ENCODE measurements at places on chromosomes 7 and 10. TPM values are rescaled to one million over a fixed set of nuclear protein-coding genes. Genes with fewer than 3 reads are reported as not detected.

DNA sequence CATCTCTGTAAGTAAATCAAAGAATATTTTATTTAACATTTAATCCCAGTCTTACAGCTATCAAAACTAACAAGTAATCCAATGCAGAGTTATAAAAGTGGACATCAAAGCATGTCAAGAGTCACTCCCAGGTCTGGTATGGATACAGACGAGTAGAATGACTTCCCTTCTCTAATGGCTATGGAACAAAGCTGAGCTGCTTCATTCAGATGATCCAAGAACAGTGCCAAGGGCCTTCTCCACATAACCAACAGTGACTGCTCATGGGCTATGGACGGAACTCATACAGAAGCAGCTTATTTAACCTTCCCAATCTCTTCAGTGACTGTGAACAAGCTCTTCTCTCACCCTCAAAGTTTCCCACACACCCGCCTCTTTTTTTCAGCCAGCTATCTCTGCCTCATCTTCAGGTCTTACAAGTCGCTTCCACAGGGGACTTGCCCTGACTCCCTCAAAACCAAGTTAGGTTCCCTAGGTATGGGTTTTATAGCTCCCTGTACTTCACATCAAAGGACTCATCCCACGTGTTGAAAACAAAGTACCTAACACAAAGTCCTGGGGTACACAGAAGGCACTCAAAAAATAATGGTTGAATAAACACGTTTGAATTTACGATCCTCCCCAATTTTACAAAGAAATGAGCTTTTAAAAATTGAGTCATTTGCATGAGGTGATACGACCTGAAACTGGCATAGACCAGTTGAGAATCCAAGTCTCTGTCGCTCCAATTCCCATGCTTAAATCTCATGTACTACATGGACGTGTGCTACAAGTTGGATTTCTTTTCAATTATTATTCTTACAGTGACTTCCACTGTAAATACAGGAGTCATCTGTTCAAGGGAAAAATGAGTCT is 3.1 kb downstream of the USP6NL start:
- DNase-seq = no peak

DNA sequence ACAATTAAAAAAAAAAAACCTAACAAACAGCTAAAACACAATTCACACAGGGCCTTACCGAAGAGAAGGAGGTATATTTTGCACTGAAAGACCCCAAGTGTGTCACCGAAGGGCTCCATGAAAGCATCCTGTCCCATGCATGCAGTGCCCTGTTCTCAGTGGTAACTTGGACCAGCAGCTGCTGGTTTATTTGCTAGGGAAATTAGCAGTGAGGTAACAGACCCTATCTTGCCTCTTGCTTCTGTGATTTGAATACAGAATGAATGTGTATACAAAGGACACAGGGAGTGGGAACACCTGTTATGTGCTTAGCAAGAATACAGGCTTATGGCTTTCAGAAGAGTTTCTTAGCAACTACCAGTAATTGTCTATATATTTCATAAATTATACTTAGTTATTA is at the start of gene HEPACAM2:
TSS of gene HEPACAM2 (minus strand) at position 160 of the 400 bp plus-strand sequence.
- DNase-seq = no peak

Gene HOXA5
- total RNA-seq = 6.7 TPM

DNA sequence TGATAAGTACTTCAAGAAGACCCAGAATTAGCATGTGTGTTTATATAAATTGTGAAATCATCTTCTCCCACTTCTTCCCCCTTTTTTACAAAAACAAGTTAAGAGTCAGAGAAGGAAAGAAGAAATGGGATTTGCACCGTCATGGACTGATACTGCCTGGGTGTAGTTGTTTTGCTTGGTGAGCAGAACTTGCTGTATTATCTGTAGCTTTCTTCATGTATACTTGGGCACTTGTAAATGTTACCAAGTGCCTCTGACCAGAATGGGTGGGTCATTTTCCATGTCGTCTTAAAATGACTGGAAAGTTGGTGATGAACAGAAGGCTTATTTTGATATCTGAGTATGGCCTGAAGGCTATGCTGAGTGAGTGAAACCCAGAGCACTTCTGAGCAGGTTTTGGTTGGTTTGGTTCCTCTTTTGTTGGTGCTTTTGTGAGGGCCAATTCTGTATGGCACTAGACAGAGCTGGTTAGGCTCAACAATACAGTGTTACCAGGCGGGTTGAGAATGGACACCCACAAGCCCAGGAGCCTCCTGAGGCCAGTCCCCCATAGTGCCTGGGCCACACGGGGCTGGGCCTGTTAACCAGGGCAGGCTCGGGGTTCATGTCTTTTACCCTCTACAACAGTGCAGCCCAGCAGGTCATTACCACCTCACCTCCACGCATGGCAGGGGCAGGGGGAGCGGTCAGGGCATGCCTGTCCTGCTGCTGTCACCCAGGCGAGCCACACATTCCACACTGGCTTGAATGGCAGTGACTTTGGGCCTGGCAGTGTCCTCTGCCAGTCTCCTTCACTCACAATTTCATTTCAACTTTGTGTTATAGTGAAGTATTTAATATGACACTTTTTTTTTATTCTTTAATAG is 115.1 kb downstream of the CCNY start:
- DNase-seq = no peak

DNA sequence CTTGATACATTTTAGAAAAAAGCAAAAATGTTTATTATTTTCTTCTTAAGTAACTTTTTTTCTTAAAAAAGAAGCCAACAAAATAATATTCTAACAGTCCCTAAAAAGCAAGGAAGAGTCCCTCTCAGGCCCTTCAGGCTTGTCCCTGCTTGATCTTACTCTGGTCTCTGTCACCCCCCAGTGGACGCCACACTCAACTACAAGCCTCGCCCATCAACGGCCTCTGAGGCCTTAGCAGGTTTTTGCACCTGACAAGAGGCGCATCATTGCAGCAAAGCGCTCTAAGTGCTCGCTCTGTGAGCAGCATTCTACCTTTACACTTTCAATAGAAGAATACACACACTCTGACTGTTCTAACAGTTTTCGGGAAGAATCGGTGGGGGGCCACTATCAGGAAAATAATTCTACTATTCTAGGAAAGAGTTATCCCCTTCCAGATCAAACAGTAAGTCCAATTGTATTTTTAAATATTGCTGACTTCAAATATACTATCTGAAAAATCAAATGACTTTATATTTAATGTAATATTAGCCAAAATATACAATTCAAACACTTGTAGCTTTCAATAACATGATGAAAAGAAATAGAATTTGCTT is 139.2 kb downstream of the USP6NL start:
- peak; percentile 37 for DNase-seq

Gene CPA2
- 1.5 TPM for total RNA-seq

Gene SHH
- 0.32 TPM for total RNA-seq

DNA sequence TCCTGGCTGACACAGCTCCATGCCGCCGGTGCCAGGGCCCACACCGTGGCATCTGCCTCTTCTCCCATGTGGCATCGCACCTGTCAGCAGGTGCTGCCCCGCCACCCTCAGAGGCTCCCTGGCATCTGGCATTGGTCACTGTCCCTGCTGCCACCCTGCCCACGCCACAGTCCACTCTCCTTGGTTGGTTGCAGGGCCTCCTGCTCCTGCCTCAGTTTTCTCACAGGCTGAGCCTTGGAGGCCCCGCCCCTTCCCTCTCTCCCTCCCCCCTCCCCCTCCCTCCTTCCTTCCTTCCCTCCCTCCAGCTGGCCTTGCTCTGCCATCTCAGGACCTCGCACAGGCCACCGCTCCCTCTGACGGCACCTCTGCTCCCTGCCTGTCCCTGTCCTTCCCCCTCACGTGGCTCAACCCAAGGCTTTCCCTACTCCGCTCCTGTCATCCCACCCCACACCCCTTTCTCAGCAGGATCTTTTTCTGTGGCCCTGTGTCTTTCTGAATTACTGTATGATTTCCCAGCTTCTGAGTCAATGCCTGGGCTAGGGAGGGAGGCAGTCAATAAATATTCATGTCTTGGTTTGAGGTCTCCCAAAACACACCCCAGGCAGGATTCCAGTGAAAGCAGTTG is 87.4 kb downstream of the INPP5A start:
- no peak for DNase-seq

- DNase-seq = peak; percentile 80
Observed at GRCh38 chr7:12403287-12404181, at the start of gene VWDE. Gene VWDE, minus strand, starts transcription at chr7:12403865. Its CDS starts 149 bp downstream, at chr7:12403716.

GRCh38 chr10:86757113-86757972 is 924 bp downstream of the BMPR1A start:
- peak; percentile 29 for DNase-seq

GRCh38 chr7:151673216-151673615 is 153.5 kb upstream of the RHEB start:
- DNase-seq = no peak

- DNase-seq = no peak
Observed at GRCh38 chr7:82131215-82131614, 312.4 kb downstream of the CACNA2D1 start.

DNA sequence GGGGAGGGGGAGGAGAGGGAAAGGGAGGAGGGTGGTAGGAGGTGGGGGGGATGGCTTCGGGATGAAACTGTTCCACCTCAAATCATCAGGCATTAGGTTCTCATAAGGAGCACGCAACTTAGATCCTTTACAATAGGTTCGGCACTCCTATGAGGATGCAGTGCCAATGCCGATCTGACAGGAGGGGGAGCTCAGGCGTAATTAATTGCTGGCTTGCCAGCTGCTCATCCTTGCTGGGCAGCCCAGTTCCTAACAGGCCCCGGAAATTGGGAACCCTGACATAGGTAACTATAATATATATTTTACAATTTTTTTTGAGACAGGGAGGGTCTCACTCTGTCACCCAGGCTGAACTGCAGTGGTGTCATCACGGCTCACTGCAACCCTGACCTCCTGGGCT is 118.8 kb upstream of the SFMBT2 start:
- DNase-seq = peak; percentile 4

Gene ZFYVE27
- total RNA-seq = 28.4 TPM

DNA sequence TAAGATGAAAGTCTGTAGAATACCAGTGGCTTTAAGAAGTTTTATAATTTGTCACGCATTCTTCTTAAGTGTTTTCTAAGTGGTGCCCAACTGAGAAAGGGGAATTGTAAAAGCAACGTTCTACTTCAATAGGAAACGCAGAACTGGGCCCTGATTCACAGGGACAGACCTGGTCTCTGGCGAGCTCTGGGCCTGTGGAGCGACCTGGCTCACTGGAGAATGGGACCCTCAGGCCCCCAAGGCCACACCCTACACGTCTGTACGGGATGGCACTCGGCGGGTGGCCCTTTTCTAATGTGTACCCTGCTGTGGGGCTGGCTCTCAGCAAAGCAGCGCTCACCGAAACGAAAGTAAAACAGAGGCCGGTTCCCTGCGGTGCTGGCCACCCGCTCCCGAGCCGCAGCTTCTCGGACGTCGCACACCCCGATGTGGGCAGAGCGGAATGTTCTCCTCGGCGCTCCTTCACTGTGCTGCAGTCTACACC is 205.0 kb downstream of the DIP2C start:
- no peak for DNase-seq

- peak; percentile 31 for DNase-seq
Observed at GRCh38 chr7:19051767-19052375, 65.6 kb downstream of the TWIST1 start.

- DNase-seq = no peak
Observed at GRCh38 chr10:71390921-71391690, 5.6 kb upstream of the CDH23 start.

Gene PLAU
- total RNA-seq = 60.3 TPM

Gene USP6NL
- total RNA-seq = 24.6 TPM

- DNase-seq = no peak
Observed at GRCh38 chr10:6405713-6406112, 174.4 kb downstream of the PRKCQ start.

Gene RAMP3
- total RNA-seq = not detected

Gene ACBD7
- 3.3 TPM for total RNA-seq

DNA sequence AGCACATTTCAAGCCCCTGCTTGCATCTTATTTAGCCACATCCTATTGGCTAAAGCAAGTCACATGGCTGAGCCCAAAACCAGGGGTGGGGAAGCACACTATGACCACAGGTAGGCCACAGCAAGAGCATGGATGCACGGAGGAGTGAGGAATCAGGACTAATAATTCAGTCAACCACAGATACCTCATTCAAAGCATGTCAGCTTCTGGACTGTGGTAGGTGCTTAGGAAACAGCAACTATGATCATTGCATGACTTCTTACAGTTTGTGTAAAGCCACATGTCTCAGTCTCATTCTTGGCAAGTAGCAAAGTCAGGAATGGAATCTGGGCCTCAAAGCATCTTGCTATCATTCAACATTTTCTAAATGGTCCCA is 79.0 kb upstream of the EMX2 start:
- no peak for DNase-seq

GRCh38 chr10:131693766-131694165 is 207.0 kb upstream of the PPP2R2D start:
- DNase-seq = no peak

Gene HSPA12A
- 19.8 TPM for total RNA-seq

GRCh38 chr7:151599401-151600227 is 79.9 kb upstream of the RHEB start:
- DNase-seq = peak; percentile 68

- DNase-seq = no peak
Observed at GRCh38 chr7:30877015-30877769, 34.5 kb upstream of the AQP1 start.

DNA sequence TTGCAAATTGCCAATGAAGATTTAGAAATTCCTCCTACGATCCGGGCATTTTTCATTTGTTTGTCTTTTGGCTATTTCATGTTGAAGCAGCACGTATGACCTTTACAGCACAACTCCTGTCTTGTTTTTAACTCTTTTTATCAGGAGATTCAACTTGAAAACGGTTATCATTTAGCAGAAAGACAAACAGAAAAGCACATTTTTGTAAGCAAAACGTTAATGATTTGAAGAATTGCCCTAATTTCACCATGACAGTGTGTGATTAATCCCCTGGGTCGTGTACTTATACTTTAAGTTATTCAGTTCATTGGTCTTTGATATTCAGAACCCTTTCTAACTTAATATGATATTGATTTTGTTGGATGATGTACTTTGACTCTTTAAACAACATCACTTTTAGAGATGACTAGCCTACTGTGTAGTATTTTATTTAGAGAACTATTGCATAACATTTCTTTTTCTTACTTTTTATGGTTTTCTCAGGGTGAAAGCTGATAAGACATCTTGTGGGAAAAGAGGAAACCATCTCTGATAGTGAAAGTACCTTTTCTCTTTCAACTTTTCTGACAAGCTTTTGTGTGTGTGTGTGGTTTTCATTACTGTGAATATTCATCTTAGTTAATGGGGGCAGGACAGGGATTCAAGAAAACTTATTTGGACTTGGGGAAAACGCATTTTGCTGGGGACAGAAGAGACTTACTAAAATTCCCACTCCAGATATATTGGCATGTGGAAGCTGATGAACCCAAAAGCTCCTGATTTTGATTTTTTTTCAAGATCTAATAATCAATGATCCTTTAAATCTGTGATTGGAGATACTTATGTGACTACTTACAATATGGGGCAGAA is 8.1 kb downstream of the HHEX start:
- no peak for DNase-seq

Gene GIMAP2
- total RNA-seq = not detected

Gene SFTPD
- 0.66 TPM for total RNA-seq

Gene MRLN
- not detected for total RNA-seq

DNA sequence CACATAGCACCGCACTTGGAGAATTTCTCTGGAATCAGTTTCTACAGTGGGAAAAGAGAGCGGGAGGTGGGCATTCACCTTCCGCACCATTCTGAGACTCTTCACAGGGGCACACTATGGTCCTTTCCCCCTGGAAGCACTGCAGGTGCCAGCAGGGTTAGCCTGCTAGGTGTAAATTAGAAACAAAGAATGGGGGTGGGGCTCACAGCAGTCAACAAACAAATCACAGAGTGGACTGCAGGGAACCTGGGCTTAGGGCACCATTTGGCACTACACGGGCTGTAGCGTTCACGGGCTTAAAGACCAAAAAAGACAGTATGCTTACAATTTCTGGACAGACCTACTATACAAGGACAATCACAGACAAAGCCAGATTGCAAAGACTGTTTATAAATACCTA is 8.0 kb upstream of the PKD1L1 start:
- DNase-seq = no peak

GRCh38 chr10:113379091-113379490 is 173.8 kb upstream of the HABP2 start:
- DNase-seq = no peak

Gene SH3PXD2A
- total RNA-seq = 8.7 TPM

All from HCT116 (cell line).